Bladder microvascular endothelial cell (primary cell): ENCODE measurements at places on chromosomes 4 and X. TPM values are rescaled to one million over a fixed set of nuclear protein-coding genes. Genes with fewer than 3 reads are reported as not detected.

NOX1 gene
- not detected in 2 replicates for total RNA-seq

CDS1 gene
- total RNA-seq: 0.06 and 0.32 TPM in 2 replicates

ATP2B3 gene
- under 0.01 TPM in 1 of 2 replicates, not detected in the other for total RNA-seq

RIBC1 gene
- total RNA-seq: 0.16 and 0.19 TPM in 2 replicates

SMARCA1 gene
- 14.2 and 31.3 TPM in 2 replicates for total RNA-seq

PPBP gene
- not detected in 2 replicates for total RNA-seq
